ENCODE measurements at places on chromosomes 16 and 17. TPM values are rescaled to one million over a fixed set of nuclear protein-coding genes. Genes with fewer than 3 reads are reported as not detected.

PYY gene
- total RNA-seq, result not detected

MAPT gene
- total RNA-seq, result 3.4 TPM

NAGS gene
- 0.90 TPM for total RNA-seq

KRT12 gene
- total RNA-seq, result not detected

CSH1 gene
- total RNA-seq, result 0.42 TPM

TP53TG3B gene
- total RNA-seq, result not detected

GJC1 gene
- 63.2 TPM for total RNA-seq

PIRT gene
- total RNA-seq, result 1.9 TPM

CACNG5 gene
- not detected for total RNA-seq

KRT36 gene
- total RNA-seq, result not detected

SLC25A39 gene
- total RNA-seq, result 27.9 TPM

HIGD1B gene
- 2.1 TPM for total RNA-seq

MSLN gene
- 0.74 TPM for total RNA-seq

RHOT1 gene
- 81.4 TPM for total RNA-seq

HCFC1R1 gene
- 29.1 TPM for total RNA-seq

Data from urinary bladder (tissue), 4 donors.